Esophagus muscularis mucosa (tissue), 4 donors: ENCODE measurements at places on chromosomes 2 and 18.

DNA sequence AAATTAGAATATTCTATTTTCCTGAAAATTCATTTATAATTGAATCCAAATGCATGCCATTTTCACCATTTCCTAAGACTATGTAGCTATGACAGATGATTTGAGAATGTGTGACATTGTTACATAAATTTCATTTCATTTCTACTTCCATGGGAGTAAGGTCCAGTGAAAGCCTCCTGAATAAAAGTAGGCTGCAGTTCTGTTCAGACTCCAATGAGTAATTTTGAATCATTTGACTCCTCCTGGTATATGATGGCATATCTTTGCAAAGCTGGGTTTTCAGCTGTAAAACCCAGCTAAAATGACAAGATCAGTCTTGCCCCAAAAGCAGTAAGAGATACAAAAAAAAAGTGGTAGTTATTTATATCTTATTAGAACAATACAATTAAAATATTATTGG lies 101.0 kb upstream of the DNAJC10 start:
- no peak for DNase-seq

DNA sequence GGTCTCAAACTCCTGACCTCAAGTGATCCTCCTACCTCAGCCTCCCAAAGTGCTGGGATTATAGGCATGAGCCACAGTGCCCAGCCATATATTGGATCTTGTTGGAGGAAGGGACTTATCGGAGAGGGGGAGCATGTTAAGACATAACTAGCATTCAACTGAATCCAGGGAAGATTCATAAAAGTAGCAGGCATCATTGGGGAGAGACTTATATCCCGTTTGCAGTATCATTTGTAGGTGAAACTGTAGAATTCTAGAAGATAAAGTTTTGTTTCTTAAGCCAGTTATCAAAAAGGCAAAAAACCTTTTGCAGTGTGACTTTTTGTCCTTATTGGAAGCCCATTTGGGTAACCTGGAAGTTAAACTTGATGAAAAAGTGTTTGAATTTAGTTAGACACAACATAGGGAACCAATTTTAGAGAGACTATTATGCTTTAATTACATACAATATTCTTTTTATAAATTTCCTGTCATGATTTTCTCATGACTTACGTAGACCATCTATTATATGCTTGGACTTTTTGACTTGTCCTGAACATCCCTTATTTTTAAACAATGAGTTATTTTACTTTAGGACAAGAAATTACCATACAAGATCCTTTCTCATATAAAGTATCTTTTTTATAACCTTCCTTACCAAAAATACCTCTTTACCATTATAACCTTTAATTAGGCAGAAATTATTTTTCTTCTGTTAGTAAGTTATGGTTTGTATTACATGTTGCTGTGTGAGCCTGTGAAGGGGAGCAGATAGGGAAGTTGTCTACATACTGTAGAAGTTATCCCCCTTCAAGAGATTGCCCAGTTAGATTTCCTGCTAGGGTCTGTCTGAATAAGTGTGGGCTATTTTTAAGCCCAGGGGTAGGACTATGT lies 20.3 kb downstream of the RAB3GAP1 start:
- DNase-seq: no peak

GRCh38 chr2:234269769-234270204 lies 219.3 kb downstream of the SPP2 start:
- DNase-seq: no peak

DNA sequence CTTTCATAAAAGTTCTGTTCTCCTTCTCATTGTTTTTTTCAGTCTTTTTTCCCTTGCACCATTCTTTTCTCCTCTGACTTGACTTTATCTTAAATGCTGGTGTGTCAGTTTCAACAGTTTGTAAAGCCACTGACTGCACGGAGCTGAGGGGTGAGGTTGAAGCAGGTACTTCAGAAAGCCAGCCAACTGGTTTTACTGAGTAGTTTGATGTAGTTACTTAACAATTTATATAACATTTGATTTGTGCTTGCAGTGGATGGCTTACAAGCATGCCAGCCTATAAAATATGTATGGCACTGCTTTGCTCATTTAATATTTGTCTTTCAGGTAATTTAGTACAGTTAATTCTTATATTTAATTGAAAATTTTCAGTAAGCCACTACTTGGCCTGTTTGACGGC lies 55.4 kb downstream of the FAM171B start:
- no peak for DNase-seq

DNA sequence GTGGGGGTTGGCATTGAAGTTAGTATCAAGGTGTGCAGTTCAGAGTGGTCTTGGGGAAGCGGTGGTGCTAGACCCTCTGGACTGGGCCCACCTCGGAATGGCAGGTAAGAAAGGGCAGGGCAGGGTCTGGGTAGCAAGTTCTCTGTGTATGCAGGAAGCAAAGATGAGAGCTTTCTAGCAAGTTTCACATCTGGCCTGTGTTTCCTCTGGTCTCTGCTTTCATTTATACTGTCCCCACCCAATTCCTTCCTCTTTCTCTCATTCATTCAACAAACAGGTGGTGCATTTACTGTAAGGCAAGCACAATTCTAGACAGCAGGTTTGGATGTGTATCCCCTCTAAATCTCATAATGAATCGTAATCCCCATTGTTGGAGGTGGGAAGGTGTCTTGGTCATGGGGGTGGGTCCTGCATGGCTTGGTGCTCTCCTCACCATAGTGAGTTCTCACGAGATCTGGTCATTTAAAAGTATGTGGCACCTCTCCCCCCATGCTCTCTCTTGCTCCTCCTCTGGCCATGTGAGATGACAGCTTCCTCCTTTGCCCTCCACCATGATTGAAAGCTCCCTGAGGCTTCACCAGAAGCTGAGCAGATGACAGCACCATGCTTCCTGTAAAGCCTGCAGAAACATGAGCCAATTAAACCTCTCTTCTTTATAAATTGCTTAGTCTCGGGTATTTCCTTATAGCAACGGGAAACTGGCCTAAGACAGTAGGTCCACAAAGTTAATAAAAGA lies 51.8 kb downstream of the PKDCC start:
- no peak for DNase-seq

GRCh38 chr2:189835855-189836558 lies 51.8 kb downstream of the PMS1 start:
- DNase-seq: no peak

DNA sequence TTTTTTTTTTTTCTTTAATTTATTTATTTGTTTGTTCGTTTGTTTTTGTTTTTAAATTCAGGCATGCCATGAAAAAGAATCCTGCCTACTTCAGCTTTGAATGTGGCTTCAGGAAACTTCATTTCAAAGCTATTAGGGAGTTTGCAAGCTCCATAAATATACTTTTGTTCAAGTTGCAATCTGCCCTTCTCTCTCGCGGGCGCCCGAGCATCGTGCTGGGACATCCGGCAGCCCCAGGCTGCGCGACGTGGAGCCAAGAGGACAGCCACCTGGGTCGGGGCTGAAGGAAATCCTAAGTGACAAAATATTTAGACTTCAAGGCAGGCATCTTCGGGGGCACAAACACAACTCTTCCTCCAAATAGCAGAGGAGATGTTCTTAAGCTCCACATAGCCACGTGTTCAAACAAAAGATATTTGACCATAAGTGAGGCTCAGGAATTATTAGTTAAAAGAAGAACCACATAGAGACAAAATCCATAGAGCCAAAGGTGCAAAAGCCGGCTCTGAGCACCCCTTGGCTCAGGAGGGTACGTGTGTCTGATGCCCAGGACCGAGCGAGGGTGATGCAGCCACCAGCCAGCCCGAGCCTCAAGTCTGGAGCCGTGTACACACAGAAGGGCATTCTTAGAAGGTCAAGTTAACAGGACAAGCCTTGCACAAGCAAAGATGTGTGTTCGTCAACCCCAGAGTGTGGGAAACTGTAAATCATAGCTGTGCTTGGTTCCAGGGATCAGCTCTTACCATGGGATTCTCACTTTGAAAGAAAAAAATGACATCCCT lies 256.5 kb upstream of the SALL3 start:
- no peak for DNase-seq

- DNase-seq: no peak
These were observed 116.8 kb downstream of the IKZF2 start for GRCh38 chr2:213034585-213034984.

DNA sequence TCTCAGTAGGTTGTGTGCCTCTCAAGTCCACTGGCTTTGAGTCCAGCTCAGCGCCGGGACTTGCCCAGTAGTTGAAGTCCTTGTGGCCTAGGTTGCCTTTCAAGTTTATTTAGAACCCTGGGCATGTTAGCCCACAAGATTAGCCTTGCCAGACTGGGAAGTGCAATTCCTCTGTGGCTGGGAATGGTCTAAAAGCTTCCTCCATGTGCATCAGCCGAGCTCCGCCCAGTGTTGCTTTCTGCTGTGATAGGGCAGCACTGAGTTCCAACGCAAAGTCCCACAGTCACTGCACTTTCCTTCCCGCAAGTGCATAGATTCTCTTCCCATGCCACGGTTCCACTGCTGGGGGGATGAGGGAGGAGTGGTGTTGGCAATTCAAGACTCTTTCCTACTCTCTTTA lies 308.9 kb upstream of the THUMPD2 start:
- DNase-seq: no peak

GRCh38 chr18:37853706-37854105 lies 288.1 kb upstream of the CELF4 start:
- DNase-seq: peak; percentile 64

DNA sequence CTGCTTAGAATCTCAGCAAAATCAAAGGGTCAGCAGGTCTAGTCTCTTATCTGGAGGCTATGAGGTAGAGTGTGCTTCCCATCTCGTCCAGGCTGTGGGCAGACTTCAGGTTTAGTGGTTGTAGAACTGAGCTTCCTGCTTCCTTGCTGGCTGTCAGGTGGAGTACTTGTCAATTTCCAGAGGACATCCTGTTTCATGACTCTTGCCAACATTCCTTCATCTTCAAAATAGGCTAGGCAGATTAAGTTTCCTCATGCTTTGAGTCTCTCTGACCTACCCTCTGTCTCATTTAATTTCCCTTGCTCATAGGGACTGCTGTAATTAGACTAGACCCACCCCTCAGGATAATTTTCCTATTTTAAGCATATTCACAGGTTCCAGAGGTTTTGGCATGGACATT lies 562.6 kb downstream of the SPAG16 start:
- no peak for DNase-seq

- DNase-seq: no peak
These were observed 3.5 kb upstream of the BCL2 start for GRCh38 chr18:63322908-63323634.

- no peak for DNase-seq
These were observed 39.7 kb upstream of the SOCS6 start for GRCh38 chr18:70249118-70249517.

DNA sequence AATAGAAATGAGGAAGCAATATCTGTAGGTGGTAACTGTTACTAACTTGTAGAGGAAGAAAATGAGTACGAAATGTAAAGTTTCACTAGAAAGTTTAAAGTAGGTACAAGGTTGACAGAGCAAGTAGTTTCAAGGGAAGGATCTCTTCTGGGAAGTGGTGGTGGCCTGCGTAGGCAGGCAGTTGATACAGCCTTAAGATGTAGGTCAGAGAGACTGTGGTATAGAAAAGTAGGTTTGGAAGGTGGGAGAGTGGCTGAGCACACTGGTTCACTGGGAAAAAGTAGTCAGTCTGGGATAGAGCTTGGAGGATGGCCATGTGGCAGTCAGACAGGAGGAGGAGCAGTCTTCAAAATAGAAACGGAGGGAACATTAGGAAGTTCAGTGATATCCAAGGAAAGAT lies 23.5 kb downstream of the KDM3A start:
- no peak for DNase-seq

DNA sequence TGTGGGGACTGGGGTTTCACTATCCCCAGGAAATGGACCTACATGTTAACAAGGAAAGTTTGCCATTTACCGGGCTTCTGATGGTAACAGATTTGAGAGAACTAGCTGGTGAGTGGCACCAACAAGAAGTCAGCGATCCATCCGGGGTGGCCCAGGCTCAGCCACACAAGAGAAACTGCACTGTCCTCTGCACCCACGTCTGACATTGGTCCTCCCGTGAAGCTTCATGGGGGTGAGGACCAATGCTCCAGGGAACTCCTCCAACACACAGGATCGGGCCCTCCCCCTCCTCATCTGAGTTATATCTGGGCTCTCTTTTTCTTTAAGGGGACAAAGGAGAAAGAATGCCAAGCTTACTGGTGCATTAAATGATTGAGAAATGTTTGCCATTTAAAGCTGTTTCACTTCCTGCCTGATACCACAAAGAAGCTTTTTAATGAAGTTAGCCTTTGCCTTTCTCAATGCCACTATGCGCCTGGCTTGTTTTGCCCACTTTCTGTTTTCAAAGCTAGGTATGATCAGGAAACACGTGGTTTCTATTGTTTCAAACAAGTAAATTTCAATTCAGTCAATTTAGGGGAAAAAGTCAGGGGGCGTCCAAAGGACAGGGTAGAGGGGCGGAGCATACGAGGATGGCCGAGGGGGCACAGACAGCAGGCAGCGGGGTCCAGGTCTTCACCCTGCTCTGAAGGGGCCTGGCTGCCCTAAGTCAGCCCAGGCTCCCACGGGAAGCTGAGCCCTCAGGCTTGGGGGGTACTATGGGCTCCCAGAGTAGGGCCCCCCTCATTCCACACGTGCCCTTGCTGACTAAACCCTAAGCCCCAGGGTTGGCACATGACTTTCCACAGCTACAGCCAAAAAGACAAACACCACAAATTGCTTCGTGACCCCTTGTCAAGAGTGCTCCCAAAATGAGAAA lies 204.0 kb upstream of the ID2 start:
- no peak for DNase-seq

DNA sequence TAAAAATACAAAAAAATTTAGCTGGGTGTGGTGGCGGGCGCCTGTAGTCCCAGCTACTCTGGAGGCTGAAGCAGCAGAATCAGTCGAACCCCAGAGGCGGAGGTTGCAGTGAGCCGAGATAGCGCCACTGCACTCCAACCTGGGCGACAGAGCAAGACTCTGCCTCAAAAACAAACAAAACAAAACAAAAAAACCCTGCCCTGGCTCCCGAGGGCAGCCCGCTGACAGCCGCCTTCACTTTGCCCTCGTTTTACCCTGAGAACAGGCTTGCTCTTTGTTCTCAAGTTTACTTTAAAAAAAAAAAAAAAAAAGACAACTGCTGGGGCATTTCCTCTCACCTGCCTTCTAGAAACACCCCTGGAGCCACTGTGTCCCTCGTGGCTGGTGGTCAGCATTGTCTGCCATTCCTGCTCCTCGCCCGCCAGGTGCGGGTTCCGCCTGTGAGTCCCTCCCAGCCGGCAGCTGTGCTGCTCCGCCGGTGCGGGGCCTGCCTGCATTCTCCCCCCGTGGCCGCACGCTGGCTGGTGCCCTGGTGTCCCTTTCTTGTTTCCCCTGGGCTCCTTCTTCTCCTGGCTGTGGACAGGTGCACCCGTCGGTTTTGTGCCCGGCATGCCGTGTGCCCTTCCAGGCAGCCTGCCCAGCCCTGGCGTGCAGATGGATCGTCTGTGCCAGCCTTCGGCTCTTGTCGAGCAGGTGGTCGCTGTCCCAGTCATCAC lies 105.7 kb downstream of the USP40 start:
- no peak for DNase-seq

DNA sequence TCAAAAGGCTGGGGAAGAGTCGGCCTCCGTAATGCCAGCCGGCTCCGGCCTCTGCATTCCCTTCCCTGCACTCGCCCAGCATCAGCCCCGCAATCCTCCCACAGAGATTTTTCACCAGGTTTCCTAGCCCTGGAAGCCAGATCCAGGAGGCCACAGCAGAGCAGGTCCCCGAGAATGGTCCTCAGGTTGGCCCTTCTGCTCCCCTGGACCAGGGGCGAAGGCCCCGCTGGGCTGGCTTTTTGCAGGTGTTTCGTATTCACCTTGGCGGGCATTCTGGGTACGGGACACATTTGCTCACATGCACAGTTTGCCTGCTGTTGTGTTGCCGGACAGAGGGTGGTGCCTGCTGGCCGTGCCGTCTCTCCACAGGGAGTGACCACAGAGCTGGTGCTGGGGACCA lies 309.5 kb downstream of the NDUFA10 start:
- DNase-seq: no peak

- no peak for DNase-seq
These were observed 7.6 kb downstream of the SDC1 start for GRCh38 chr2:20217041-20217970.

GRCh38 chr2:85831735-85832134 lies 57.1 kb downstream of the ST3GAL5 start:
- peak; percentile 14 for DNase-seq
